ENCODE measurements at places on chromosomes 16 and 17.

GRCh38 chr16:86374603-86375130, 135.7 kb upstream of the FOXF1 start:
- H3K4me3 ChIP-seq: no peak overlapping the region
- H3K4me1 ChIP-seq: no peaks in the 10 kb centered on the region
- DNase-seq: no peak
- H3K27me3 ChIP-seq: peaks cover 61% of the 10 kb centered on the region
- H3K27ac ChIP-seq: no peak overlapping the region

GRCh38 chr16:49910541-49911071, 54.7 kb upstream of the ZNF423 start:
- no peak overlapping the region for H3K27ac ChIP-seq
- no peaks in the 10 kb centered on the region for H3K27me3 ChIP-seq
- H3K36me3 ChIP-seq: no peaks in the 10 kb centered on the region
- no peak for DNase-seq

GRCh38 chr16:83701494-83701893, 106.3 kb upstream of the HSBP1 start:
- H3K4me3 ChIP-seq: no peak overlapping the region
- no peaks in the 10 kb centered on the region for H3K27me3 ChIP-seq
- H3K27ac ChIP-seq: no peak overlapping the region
- H3K4me1 ChIP-seq: no peaks in the 10 kb centered on the region
- peak; percentile 31 for DNase-seq

DNA sequence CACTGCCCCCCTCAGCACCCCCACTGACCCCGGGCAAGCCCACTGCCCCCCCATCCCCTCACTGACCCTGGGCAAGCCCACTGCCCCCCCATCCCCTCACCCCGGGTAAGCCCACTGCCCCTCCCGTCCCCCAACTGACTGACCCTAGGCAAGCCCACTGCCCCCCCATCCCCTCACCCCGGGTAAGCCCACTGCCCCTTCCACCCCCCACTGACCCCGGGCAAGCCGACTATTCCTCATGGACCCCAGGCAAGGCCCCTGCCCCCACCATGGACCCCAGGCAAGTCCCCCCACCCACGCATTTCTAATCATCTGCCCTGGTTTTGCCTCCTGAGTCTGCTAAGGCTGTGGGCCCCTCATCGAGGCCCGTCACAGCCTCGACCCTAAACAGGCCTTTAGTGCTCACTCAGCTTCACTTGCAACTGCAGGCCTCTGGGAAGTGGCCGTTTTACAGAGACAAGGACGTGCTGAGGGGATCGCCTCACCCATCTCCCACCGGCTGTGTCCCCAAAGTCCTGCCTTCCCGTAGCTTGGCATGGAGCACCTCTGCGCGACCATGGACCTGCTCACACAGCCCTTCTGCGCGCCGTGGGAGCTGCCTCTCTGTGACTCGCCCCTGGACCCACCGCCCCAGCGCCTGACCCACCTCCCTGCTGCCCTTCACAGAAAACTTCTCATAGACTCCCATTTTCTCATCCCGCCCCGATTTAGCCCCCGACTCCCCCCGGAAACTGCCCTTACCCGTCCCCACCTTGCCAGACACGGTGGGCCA, 3.6 kb downstream of the VPS9D1 start:
- no peak overlapping the region for H3K27ac ChIP-seq
- H3K27me3 ChIP-seq: peaks cover 7% of the 10 kb centered on the region
- no peaks in the 10 kb centered on the region for H3K36me3 ChIP-seq
- H3K4me1 ChIP-seq: peaks cover 10% of the 10 kb centered on the region

GRCh38 chr16:13970708-13971422, 50.9 kb downstream of the ERCC4 start:
- no peaks in the 10 kb centered on the region for H3K4me1 ChIP-seq
- DNase-seq: no peak
- H3K4me3 ChIP-seq: no peak overlapping the region
- no peaks in the 10 kb centered on the region for H3K27me3 ChIP-seq
- no peak overlapping the region for H3K27ac ChIP-seq

DNA sequence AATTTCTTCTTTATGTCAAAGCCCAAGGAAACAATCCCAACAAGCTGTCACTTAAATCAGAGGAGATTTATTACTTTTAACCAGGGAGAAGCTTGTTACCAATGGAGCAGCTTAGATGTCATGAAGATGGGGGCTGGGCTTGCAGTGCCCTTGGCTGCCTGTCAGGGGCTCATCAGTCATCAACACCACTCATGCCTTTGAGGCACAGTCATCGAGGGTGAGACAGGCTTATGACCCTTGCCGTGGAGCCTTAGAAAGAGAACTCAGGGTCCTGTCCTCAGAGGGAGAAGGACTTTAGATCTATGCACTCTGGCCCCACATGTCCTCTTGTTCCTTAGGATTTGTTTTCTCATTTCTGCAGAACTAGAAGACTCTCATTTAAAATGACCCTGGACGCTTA, 318.3 kb downstream of the CBLN1 start:
- H3K27ac ChIP-seq: no peak overlapping the region
- no peak overlapping the region for H3K4me3 ChIP-seq
- H3K27me3 ChIP-seq: no peaks in the 10 kb centered on the region
- peaks cover 20% of the 10 kb centered on the region for H3K4me1 ChIP-seq
- H3K36me3 ChIP-seq: no peaks in the 10 kb centered on the region

DNA sequence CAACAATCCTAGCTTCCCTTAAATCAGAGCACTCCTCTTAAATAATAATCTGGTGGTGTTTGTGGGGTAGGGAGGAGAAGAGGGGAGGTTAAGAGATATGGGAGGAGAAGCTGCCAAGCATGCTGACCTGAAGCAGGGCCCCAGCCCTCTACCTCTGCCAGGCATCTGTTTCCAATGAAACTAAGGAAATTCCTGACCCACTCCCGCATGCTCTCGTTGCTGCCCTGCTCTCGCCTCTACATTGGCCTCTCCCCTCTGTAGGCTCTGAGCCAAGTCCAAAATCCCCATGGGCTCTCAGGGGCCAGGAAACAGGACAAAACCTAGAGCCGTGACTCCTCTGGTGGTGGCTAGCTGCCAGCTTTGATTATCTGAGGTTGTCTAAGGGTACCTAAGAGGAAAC, 559.5 kb upstream of the CDH11 start:
- H3K27ac ChIP-seq: no peak overlapping the region
- no peaks in the 10 kb centered on the region for H3K36me3 ChIP-seq
- no peaks in the 10 kb centered on the region for H3K4me1 ChIP-seq
- H3K4me3 ChIP-seq: no peak overlapping the region

GRCh38 chr17:73952082-73952479, 251.4 kb upstream of the RPL38 start:
- H3K27me3 ChIP-seq: no peaks in the 10 kb centered on the region
- H3K4me3 ChIP-seq: peak overlapping the region; percentile 42
- no peaks in the 10 kb centered on the region for H3K36me3 ChIP-seq
- no peak overlapping the region for H3K27ac ChIP-seq
- peaks cover 6% of the 10 kb centered on the region for H3K4me1 ChIP-seq

DNA sequence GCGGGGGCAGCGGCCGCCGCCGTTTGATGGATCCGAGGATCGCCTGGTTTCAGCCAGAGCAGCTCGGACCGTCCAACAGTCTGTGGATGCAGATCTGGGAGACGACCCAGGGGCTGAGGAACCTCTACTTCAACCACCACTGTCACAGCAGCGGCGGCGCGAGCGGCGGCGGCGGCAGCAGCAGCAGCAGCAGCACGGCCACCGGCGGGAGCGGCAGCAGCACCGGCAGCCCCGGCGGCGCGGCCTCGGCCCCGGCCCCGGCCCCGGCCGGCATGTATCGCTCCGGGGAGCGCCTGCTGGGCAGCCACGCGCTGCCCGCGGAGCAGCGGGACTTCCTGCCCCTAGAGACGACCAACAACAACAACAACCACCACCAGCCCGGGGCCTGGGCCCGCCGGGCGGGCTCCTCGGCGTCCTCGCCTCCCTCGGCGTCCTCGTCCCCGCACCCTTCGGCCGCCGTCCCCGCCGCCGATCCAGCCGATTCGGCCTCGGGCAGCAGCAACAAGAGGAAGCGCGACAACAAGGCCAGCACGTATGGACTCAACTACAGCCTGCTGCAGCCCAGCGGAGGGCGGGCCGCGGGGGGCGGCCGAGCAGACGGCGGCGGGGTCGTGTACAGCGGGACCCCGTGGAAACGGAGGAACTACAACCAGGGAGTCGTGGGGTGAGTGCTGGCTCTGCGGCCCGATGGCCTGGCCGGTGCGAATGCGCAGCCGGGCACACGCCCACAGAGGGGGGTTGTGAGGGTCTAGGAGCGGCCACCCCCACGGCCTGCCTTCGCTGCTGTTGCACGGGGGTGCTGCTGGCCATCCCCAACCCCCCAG, 702 bp downstream of the TENT4B start:
- peak overlapping the region; percentile 95 for H3K27ac ChIP-seq
- H3K4me1 ChIP-seq: peaks cover 3% of the 10 kb centered on the region
- DNase-seq: peak; percentile 49

GRCh38 chr17:6498901-6499540, 54.8 kb downstream of the PIMREG start:
- no peak for DNase-seq
- H3K4me1 ChIP-seq: no peaks in the 10 kb centered on the region
- H3K27me3 ChIP-seq: peaks cover 8% of the 10 kb centered on the region

GRCh38 chr16:27918755-27919154, 144.8 kb downstream of the GSG1L start:
- no peak overlapping the region for H3K4me3 ChIP-seq
- no peaks in the 10 kb centered on the region for H3K27me3 ChIP-seq
- no peaks in the 10 kb centered on the region for H3K4me1 ChIP-seq
- H3K27ac ChIP-seq: no peak overlapping the region
- DNase-seq: no peak
- H3K36me3 ChIP-seq: no peaks in the 10 kb centered on the region

- H3K27ac ChIP-seq: no peak overlapping the region
- DNase-seq: no peak
- H3K27me3 ChIP-seq: no peaks in the 10 kb centered on the region
- H3K4me3 ChIP-seq: no peak overlapping the region
Observed at GRCh38 chr17:51857052-51857597, 301.4 kb downstream of the CA10 start.

DNA sequence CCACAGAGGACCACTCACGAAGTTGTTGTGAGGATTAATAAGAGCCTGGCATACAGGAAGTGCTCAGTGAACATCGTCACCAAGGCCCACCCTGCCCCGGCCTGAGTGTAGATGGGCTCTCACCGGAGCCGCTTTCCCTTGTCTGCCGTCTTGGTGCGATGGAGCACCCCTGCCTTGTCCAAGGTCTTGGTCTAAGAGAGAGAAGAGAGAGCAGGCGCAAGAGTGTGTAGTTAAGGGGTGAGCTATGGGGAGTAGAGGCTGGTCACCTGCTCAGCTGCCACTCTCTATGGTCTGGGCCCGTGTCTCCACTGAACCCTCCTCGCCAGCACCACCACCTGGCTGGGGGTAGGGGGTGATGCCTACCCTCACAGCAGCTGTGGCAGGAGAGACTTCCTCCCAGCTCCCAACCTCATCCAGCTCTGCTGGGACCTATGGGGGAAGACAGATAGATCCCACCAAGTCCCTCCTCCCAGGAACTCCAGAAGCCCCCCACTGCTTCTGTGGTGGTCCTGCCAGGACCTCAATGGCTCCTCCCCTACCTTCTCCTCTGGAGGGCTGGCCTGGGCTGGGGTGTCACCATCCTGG, 28.7 kb downstream of the ARHGAP27 start:
- DNase-seq: no peak
- H3K27me3 ChIP-seq: no peaks in the 10 kb centered on the region
- peaks cover 62% of the 10 kb centered on the region for H3K36me3 ChIP-seq
- H3K4me1 ChIP-seq: peaks cover 26% of the 10 kb centered on the region
- no peak overlapping the region for H3K4me3 ChIP-seq
- no peak overlapping the region for H3K27ac ChIP-seq

GRCh38 chr16:86956437-86956836, 360.8 kb downstream of the C16orf95 start:
- peaks cover 7% of the 10 kb centered on the region for H3K27me3 ChIP-seq
- no peaks in the 10 kb centered on the region for H3K4me1 ChIP-seq
- DNase-seq: no peak
- no peaks in the 10 kb centered on the region for H3K36me3 ChIP-seq
- H3K4me3 ChIP-seq: no peak overlapping the region

- H3K4me3 ChIP-seq: no peak overlapping the region
- H3K27me3 ChIP-seq: no peaks in the 10 kb centered on the region
Observed at GRCh38 chr16:57194512-57194911, 8.4 kb downstream of the RSPRY1 start.

GRCh38 chr17:80922580-80923160, 69.0 kb upstream of the CHMP6 start:
- H3K4me3 ChIP-seq: no peak overlapping the region
- H3K4me1 ChIP-seq: peaks cover 37% of the 10 kb centered on the region
- no peaks in the 10 kb centered on the region for H3K36me3 ChIP-seq
- H3K27ac ChIP-seq: no peak overlapping the region

DNA sequence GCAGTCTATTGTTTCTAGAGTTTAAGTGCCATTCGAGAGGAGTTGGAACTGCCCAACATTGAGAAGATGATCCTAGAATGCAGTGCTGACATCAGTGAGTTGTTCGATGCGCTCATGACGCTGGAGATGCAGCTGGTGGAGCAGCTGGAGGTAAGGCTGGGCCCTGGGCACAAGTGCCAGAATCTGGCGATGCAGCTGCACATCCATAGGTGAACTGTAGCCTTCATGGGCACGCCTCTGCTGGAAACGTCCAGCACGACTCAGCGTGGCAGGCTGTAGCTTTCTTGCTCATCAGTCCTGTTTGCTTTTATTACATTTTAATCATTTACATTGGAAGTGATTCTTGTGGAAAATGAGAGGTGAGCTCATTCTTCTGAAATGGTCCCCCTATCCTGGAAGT, 31.7 kb downstream of the DRC3 start:
- no peaks in the 10 kb centered on the region for H3K27me3 ChIP-seq
- no peak overlapping the region for H3K27ac ChIP-seq
- no peak overlapping the region for H3K4me3 ChIP-seq

DNA sequence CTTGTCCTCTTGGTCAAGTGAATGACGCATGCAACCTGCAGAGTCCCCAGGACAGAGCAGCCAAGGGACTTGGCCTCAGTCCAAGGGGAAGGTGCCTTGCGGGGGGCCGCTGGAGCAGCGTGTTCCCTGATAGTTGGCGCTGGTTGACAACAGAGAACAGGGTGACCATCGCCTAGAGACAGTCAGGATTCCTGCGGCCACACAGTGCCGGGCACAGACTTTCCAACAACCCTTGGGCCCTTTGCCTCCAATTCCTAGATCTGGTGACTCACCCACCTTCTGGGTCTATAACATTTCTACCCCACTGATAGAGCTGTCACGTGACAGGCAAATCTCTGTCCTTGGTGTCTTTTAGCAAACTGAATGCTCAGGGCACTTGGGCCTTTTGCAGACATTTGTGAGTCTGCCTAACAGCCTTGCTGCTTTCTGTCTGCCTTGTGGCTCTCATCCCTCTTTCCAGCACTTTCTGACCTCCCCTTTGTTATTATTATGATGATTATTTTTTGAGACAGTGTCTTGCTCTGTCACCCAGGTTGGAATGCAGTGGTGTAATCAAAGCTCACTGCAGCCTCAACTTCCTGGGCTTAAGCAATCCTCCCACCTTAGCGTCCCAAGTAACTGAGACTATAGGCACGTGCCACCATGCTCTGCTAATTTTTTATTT, 11.9 kb upstream of the TEDC2 start:
- no peaks in the 10 kb centered on the region for H3K36me3 ChIP-seq
- no peaks in the 10 kb centered on the region for H3K4me1 ChIP-seq
- no peaks in the 10 kb centered on the region for H3K27me3 ChIP-seq
- no peak overlapping the region for H3K4me3 ChIP-seq
- no peak overlapping the region for H3K27ac ChIP-seq
- DNase-seq: no peak
